ENCODE measurements at places on chromosomes 12 and 14. TPM values are rescaled to one million over a fixed set of nuclear protein-coding genes. Genes with fewer than 3 reads are reported as not detected.

- no peak for DNase-seq
Observed at GRCh38 chr12:76685246-76685678, 78.7 kb upstream of the ZDHHC17 start.

DNA sequence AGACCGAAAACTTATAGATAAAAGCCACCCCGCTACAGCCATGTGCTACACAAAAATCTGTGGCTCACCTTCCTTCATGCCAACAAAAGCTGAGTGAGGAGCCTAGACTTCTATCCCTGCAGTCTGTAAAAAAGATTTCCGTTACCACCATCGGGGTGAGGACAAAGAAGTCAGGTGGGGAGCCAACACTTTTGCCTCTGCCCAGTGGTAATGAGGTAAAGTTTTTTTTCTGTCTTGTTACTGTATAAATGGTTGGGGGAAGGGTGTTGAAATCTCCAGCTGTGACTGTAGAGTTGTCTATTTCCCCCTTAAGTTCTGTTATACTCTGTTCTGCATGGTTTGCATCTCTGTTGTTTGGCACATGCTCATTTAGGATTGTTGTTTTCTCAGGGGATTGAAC lies 707.8 kb downstream of the FLRT2 start:
- DNase-seq: no peak

DNA sequence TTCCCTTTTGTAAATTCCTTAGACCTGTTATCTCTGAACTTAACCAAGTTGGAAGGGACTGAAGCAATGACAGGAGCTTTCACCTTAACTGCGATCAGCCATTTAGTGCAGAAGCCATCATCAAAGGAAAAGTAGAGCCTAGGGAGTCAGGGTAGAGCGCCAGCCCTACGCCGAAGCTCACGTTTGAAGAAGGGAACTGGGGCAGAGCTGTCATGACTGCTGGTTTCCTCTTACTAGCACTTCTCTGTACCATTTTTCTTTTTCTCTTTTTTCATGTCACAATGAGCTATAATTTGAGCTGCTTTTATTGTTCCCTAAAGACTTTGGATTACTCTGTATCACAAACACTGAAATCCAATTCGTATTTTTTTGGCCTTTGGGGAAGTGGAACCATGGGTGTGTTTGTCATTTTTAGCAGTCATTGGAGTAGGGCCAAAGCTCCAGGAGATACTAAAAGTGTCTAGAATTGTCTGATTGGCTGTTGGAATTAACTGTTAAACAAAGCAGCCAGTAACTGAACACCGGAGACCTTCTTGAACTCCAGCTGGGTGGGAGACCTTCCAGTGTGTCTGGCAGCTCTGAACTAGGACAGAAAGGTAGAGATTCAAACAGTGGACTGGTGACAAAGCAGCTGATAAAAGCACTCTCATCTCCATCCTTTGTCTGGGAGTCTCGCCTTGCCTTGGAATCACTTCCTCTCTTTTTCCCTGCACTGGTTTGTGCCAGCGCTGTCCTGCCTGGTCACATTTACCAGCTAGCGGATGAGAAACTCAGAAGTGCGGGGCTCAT lies 9.1 kb downstream of the MTRFR start:
- no peak for DNase-seq

GRCh38 chr12:122757568-122757967 lies 4.9 kb downstream of the DENR start:
- no peak for DNase-seq

DNA sequence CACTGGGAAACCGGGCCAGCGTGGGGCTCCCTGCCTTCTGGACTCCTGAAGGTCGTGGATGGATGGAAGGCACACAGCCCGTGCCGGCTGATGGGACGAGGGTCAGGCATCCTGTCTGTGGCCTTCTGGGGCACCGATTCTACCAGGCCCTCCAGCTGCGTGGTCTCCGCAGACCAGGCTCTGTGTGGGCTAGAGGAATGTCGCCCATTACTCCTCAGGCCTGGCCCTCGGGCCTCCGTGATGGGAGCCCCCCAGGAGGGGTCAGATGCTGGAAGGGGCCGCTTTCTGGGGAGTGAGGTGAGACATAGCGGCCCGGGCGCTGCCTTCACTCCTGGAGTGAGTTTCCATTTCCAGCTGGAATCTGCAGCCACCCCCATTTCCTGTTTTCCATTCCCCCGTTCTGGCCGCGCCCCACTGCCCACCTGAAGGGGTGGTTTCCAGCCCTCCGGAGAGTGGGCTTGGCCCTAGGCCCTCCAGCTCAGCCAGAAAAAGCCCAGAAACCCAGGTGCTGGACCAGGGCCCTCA lies 26.9 kb downstream of the HIP1R start:
- no peak for DNase-seq

- DNase-seq: peak; percentile 58
Observed at GRCh38 chr12:54958048-54958658, 26.4 kb downstream of the TESPA1 start.

DNA sequence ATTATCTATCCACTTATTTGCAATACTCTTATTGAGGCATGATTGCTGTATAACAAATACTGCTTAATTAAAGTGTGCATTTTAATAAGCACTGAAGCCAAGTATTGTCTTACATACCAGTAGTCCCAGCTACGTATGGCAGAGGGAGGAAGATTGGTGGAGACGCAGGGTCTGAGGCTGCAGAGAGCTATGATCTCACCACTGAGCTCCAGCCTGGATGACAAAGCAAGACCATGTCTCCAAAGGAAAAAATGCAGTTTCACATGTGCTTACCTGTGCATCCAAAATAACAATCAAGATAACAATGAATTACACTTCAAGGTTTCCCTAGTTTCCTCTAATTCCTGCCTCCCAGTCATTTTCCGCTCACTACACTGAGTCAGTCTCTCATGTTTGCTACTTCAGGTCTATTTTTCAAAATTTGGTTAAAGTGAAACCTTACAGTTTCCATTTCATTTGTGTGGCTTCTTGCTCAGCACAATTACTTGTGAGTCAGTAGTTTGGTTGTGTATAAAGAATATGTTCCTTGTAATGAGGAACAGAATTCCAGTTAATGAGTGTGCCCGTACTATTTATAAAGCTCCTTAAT lies 1250.1 kb downstream of the TMEM121 start:
- no peak for DNase-seq

- DNase-seq: no peak
Observed at GRCh38 chr14:100844082-100844408, 18.1 kb downstream of the MEG3 start.

- DNase-seq: no peak
Observed at GRCh38 chr14:75246546-75247285, 31.9 kb upstream of the FOS start.

Gene BCL7A
- total RNA-seq: 7.8 TPM

Gene PWP1
- total RNA-seq: 28.8 TPM

Gene KRT82
- total RNA-seq: not detected

Gene IL31
- not detected for total RNA-seq

Gene PKP2
- not detected for total RNA-seq

Gene PTPN21
- not detected for total RNA-seq

Gene ALDH1L2
- total RNA-seq: not detected

All from CD8-positive, alpha-beta T cell (primary cell).